ENCODE measurements at places on chromosomes 4 and X.

DNA sequence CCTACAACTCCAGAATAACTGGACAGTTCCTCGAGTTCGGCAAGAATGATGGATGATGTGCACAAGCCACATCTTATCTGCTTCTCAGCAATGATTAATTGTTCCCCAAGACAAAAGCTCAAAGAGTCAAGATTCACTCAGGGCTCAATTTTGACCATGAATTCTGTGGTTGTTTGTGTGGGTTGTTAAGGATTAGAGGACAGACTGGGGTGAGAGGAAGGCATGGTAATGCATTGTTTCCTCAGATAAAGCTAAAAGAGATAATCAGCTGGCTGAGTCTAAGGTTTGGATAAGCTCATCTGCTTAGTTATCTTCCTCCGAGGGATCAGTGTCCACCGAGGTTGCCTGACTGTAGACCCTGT, 161.0 kb downstream of the CPEB2 start:
- no peak for DNase-seq

GRCh38 chr4:129113919-129114318, 18.0 kb downstream of the C4orf33 start:
- no peak for DNase-seq

DNA sequence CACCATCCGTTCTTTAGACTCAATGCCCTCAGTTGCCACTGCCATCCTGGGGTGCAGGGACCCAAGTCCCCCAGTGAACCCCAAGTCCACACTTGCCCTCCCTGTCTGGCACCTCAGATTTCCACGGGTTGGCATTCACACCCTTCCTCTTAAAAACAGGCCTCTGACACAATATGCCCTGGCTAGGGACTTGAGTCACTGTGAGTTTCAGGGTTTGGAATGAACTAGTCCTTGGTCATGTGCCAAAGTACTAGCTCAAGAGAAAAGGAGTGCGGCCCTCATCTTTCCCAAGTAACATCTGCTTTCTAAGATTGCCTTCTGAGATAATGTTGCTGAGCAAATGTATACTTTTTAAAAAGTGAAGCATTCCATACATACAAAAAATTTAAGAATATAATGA, 134.0 kb downstream of the MID1 start:
- no peak for DNase-seq

- DNase-seq = no peak
These were observed 12.2 kb downstream of the RGS12 start for GRCh38 chr4:3304831-3305609.

- no peak for DNase-seq
These were observed 133.6 kb upstream of the RASGEF1B start for GRCh38 chr4:81605271-81605670.

GRCh38 chr4:173181848-173182247, 13.2 kb downstream of the GALNT7 start:
- no peak for DNase-seq

DNA sequence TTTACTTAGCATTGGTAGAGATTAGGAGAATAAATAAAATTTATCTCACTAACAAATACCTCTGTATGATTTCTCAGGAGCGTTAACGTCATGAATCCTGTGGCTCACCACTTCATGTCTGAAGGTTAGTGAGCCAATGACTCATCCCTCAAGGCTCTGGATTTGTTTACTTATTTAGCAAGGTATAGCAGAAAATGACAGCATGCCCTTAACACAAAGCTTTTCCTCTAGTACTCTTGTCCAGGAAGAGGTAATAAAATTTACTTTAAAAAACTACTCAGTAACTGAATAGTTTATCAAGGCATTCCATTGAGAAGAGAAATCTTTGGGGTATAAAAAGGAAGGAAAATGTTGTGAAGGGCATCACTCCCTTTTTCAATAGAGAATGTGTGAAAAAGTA, 823.8 kb downstream of the CCSER1 start:
- DNase-seq = no peak

GRCh38 chrX:39654183-39654925, 443.4 kb downstream of the BCOR start:
- no peak for DNase-seq

DNA sequence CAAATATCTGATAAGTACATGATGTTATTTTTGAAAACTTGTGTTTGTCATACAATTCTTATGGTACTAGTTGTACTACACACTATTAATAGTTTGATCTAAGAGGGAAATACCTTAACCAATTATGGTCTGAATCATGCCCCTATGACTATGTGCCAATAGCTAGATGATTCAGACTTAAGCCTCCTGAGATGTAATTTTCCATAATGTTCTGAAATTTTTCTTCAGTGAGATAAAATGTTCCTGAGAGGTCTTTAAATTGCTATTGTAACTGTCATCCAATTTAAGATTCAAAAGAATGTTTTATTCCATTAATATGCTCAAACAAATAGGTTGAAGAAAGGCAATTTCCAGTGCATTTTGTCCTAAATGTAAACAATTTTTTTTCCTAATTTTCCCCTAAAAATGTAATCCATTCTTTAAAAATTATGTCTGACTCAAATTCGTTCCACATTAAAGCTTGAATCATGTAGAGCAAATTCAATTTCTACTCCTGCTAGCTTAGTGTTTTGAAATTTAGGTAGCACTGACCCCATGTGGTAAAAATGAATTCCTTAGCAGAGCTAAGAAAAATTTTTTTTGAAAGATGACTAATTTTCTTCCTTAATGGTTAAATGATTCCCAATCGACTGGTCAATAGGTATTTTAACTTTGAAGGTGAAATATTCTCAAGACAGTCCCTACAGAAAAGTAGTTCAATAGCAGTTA, 49.1 kb downstream of the APOOL start:
- no peak for DNase-seq
